Stimulated activated CD8-positive, alpha-beta memory T cell treated with anti-CD3 and anti-CD28 coated beads, Interleukin-15, amount 100 ng/mL, for 48 hours (primary cell): ENCODE measurements at places on chromosomes 16 and 17.
A peak's percentile ranks its signal among the peaks of the same experiment; 100 is the strongest.

DNA sequence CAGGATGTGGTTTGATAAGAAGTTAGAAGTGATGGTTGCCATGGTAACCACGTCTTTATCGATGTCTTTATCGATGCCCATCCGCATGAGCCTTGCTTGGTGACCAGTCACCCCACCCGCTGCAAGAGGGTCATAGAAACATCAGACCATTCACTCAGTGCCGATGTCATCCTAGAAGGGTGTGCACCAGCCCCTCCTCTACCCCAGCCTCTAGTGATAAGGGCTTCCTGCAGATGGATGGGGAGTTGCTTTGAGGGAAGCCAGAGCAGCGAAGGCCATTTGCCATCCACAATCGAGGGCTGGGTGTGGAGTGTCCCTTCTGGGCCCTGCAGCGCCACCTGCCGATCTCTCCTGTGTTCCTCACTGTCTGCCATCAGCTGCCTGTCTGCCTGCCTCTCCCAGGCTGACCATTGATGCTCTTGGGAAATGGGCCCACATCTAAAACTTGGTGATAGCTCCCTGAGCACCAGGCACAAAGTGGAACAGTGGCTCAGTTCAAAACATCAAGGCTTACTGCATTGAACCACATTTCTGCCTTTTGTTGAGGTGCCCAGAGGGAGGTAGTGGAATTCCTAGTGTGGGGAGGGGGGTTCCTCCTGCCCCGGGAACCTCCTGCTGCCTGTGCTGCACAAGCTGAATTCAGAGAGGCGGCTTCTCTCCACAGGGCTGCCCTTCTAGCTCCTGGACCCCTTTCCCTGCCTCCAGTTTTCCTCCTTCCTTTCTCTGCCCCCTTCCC is 8.9 kb downstream of the CALB2 start:
- peak; percentile 4 for DNase-seq

- no peak for DNase-seq
Observed at GRCh38 chr16:89191901-89192185, 8.5 kb downstream of the SLC22A31 start.

DNA sequence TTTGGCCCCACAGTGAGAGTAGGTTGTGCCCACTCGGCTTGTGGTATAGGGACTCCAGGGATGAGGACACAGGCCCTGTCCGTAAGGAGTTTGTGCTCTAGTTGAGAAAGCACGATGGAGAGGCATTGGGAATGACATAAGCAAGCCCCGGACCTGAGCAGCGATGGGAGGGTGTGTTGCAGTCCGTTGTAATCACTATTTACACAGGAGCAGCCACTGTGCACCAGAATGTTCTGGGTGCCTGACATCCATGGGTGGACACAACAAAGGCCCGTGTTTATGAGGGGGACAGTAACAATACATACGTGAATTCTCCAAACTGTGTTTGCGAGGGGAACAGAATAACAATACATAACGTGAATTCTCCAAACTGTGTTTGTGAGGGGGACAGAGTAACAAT is 86.8 kb downstream of the NPIPB11 start:
- no peak for DNase-seq

GRCh38 chr17:68719431-68719830 is 118.3 kb upstream of the FAM20A start:
- no peak for DNase-seq

GRCh38 chr16:56336071-56336688 is 89.2 kb downstream of the AMFR start:
- no peak for DNase-seq
